ENCODE measurements at places on chromosomes 1 and 21.

GRCh38 chr1:84271441-84272151 is 29.9 kb upstream of the SAMD13 start:
- no peak for DNase-seq

- DNase-seq: no peak
Observed at GRCh38 chr1:99986656-99987225, 16.9 kb downstream of the SLC35A3 start.

GRCh38 chr1:53338423-53338822 is 10.6 kb upstream of the LRP8 start:
- DNase-seq: no peak

DNA sequence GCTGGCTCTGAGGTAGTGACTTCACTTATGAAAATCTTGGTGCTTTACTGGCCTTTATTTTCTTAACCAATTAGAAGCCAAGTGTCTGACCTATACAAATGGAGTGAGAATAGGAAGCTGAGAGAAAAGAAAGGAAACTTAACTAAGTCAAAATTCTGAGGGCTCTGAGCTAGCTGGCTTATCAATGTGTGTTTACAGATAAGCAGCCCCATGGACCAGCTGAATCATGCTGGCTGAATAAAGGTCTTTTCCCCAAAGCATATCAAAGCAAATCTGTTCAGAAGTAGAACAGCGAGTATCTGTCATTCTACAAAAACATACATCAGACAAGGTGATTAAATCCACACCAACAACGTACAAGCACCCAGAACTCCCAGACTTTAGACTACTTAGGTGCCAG is 117.2 kb downstream of the BRINP2 start:
- DNase-seq: no peak

DNA sequence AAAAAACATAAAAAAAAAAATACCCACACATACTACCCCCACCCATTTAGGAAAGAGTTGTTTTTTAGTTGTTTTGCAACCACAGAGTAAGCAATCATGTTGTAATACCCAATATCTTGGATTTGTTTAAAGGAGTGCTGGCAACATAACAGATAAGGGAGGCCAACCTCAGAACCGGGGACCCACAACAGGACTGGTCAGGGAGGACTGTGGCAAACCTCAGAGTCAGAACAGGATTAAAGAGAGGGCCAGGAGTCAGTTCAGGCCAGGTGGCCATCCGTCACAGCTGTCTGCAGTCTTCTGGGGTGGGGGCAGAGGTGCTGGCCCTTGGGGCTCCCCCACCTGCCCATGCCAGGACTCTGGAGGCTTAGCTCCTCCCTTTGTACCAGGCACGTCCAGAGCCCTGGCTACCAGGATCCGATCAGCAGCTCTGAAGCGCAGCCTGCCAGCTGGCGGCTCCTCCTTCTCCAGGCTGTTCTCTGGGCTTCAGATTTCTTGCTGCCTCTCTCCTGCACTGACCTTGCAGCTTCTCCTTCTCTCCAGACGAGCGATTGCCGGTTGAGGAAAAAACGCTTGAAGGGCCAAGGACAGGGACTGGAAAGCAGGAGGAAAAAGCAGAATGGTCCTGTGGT is 7.9 kb downstream of the H6PD start:
- no peak for DNase-seq

- no peak for DNase-seq
Observed at GRCh38 chr21:39125752-39126485, 57.3 kb downstream of the PSMG1 start.

DNA sequence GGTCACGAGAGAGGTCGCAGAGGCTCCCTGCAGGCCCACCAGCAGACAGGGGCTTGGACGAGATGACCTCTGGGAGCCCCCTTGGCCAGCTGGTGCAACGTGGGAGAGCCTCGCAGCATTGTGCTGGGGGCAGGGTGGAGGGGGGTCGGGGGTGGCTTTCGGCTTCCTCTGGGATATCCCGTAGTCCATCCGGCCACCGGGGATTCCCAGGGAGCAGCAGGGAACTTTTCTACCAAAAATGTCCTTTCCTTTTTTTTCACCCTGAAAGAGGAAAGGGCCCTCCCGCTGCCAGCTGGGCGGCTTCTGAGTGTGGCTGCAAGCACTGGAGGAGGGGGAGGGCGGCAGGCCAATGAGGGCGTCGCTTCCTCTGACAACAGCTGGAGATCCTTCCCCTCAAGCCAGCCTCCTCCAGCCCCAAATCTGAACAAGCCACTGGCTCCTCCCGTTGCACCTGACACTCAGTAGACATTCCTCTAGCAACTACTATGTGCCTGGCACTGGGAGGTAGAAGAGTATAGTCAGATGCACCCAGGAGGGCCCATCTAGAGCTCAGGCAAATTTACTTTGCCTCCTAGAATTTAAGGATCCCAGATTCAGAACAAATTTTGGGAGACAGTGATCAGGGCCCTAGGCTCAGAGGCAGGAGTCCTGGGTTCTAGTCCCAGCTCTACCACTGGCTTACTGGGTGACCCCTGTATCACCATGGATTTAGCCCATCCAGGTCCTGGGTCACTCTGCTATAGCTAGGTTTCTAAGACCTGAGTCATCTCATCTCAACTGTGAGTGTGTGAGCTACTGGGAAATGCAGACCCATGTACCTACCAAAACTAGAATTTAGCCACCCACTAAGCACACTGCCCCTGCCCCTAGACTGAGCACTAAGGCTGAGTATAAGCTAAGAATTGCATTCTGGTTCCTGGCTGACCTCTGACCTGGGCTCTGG is 2.7 kb downstream of the MOB3C start:
- DNase-seq: no peak

- no peak for DNase-seq
Observed at GRCh38 chr1:208093046-208093445, 151.1 kb downstream of the PLXNA2 start.

DNA sequence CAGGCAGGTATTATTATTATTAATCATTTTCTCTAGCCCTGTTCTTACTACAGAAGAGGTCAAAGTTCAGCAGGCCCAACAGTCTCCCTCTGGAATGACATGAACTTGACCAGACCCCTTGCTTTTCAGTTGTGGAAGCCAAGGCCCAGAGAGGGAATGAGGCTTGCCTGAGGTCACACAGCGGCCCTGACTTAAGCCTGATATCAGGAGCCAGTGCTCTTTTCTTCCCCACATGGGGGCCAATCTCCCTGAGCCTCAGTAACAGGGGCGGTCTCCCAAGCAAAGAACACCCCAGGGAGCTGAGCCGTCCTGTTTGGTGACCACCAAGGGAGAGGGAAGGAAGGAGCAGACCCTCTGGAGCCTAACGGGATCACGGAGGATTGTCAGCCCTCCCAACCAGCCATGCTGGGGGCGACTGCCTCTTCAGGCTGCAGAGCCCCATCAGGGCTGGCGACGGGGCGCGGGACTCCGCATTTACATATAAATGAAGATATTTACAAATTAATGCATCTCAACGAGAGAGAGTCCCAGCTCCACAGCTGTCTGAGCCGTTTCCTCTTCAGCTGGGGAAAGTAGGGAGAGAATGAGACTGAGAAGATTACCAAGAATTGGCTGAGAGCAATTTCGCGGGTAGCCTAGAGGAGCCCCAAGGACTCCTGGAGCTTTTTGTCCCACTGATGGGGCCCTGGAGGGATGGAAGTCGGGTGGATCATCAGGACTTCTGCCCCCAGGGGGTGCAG is 186.1 kb upstream of the KLHDC7A start:
- DNase-seq: no peak

GRCh38 chr1:234960722-234961455 is 167.7 kb downstream of the TOMM20 start:
- peak; percentile 29 for DNase-seq

GRCh38 chr1:226407199-226407496 is 745 bp downstream of the PARP1 start:
- no peak for DNase-seq

- DNase-seq: no peak
Observed at GRCh38 chr1:94345148-94345721, 73.0 kb upstream of the ABCD3 start.

DNA sequence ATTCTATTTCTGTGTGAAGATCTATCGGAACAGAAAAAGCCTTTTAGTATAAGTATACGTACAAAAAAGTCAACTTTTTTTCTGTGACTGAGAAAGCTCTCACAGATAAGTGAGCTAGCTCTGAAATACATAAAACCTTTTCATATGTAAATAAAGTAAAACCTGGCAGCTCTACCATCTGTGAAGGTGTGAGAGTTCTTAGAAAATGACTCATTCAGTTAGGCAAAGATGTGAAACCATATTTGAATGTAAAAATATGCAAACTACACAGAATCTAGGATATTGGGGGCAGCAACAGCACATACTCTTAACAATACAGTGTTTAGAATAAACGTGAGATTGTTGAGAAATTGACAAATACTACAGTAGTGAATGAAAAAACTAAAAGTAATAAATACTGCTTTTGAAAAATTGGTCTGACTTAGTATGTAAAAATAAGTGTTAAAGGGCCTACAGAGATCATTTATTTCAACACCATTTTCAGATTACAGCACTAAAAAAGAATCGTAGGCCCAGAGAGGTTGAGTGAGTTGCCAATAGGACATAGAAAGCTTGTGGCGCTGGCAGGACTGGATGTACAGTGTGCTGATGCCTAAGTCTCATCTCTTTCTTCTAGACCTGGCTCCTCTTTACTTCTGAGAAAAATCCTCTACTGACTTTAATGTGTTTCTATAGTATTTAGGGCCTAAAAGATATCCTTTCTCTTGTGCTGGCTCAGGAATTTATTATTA is 19.8 kb downstream of the ATP6V1G3 start:
- DNase-seq: no peak

GRCh38 chr1:196400478-196401451 is 207.5 kb downstream of the KCNT2 start:
- DNase-seq: no peak

GRCh38 chr1:160410406-160411005 is 10.1 kb downstream of the VANGL2 start:
- DNase-seq: no peak

DNA sequence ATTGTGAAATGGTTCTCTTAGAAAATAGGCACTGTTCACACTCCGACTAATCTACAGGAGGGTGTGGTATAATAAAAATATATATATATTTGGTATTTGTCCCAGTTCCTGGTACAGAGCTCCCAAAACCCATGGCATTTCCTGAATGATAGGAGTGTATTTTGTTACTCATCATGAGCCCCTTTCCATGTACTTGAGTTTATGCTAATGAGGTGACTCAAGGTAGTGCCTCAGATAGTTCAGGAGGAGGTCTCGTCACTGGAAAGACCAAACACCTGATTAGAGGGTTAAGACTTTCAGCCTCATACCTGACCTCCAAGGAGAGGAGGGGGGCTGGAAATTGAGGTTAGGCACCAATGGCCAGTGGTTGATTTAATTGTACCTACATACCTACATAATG is 57.9 kb downstream of the TTC3 start:
- no peak for DNase-seq

GRCh38 chr1:161008869-161009510 is 12.0 kb downstream of the F11R start:
- no peak for DNase-seq

DNA sequence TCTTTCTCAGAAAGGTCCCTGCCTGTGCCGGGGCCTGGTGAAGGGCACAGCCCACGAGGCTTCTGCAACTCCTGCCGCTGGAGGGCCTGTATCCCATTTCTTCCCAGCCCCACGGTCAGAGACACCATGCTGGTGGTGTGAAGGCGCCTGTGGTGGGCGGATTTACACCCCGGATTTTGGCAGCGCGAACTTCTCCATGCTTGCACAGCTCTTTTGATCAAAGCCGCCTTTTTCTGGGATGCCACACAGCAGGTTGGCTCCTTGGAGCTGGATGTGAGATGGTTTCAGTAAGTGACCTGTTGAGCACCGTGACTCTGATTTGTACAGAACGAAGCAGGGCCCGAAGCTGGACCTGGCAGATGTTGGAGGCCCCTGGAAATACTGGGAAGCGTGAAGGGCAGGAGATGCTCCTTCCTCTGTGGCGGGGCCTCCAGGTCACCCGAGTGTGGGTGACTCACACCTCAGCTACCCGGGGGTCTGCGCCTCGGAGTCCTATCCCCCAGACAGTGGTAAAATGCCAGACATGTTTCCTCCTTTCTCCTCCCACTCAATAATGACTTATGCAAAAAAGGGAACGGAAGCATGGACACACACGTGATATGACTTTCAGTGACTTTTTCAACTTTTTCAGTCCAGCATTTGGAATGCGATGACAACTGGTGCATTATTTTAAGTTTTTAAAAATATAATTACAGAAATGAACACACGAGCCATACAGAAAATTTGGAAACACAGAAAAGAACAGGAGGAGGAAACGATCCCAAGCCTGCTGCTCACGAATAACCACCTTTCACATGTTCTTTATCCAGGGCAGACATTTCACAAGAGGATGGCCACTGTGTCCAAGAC is 9.0 kb downstream of the UMODL1 start:
- DNase-seq: no peak

DNA sequence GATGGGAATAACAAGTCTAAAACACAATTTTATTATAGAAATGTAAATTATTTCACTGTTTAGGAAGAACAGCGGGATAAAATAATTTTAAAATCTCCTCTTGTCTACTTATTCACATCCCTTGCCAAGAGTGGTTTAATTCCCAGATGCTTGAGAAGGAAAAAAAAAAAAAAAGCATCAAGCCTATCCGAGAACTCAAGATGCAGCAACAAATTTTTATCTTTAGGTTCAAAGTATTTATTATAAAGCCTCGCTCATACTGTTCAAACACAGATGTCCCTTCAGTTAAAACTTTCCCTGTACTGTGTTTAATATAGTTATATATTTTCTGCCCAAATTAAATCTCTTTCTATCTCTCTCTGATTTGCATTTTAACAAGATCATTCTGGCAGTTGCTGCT is 1615.8 kb downstream of the PLA2G4A start:
- DNase-seq: no peak

DNA sequence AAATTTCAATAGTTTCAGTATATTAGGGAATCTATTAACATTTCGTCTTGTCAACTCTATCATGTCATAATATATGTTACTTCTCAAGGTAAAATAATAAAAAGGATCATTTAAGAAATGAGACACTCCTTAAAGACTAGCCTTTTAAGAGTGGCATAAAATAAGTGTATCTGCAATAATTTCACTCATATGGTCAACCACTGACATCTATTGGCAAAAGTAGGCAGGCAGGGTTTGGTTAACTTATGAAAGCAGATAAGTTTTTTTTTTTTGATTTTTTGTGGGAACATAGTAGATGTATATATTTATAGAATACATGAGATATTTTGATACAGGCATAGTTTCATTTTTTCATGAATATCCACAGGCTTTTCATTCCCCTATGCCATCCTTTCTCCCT is 5.5 kb upstream of the RGS21 start:
- no peak for DNase-seq

- no peak for DNase-seq
Observed at GRCh38 chr1:29504709-29505410, 268.5 kb downstream of the PTPRU start.

- peak; percentile 81 for DNase-seq
Observed at GRCh38 chr1:150976879-150977694, 2.5 kb upstream of the CERS2 start.

- no peak for DNase-seq
Observed at GRCh38 chr1:168709405-168710363, 19.3 kb downstream of the DPT start.

GRCh38 chr1:33163621-33164519 is 18.0 kb downstream of the TRIM62 start:
- no peak for DNase-seq

- DNase-seq: peak; percentile 8
Observed at GRCh38 chr1:205920159-205920558, 23.1 kb downstream of the SLC26A9 start.

- DNase-seq: no peak
Observed at GRCh38 chr1:22088331-22088730, 35.8 kb downstream of the CDC42 start.
